Activated T-helper 1 cell treated with anti-CD3 and anti-CD28 coated beads, Interleukin-2, amount 50 U/mL, for 16 hours (primary cell): ENCODE measurements at places on chromosomes 4 and X.

DNA sequence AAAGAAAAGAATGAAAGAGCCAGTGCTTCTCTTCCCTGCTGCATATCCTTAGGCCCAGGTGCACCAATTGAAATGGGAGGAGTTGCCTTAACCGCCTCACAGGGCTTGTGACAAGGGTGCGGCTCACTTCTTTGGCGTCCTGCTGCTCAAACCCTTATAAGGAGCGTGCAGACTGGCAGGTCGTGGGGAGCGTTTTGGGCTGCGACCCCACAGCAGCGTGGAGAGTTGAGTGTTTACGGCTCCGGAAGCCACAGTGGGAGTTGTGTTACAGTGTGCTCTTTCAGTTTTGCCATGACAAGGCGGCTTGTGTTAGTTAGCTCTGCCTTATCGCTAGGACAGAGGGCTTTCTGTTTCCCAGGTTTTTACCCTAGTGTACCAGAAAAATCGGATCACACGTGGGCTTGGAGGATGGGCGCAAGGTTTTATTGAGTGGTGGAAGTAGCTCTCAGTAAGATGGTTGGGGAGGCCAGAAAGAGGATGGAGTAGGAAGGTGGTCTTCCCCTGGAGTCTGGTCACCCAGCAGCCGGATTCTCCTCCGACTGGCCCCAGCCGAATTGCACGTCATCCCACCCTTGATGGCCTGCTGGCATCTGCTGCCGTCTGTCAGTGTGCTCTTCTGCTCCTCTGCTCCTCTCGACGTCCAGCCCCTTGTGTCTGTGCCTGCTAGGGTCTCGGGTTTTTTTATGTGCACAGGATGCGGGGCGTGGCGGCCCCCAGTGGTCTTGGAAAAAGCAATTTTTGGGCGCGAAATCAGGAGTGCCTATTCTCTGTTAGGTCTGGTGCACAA lies 718.9 kb downstream of the ARAP2 start:
- DNase-seq, result no peak

GRCh38 chrX:69192603-69193002 lies 27.4 kb upstream of the PJA1 start:
- no peak for DNase-seq

GRCh38 chrX:18996536-18996935 lies 12.6 kb upstream of the PHKA2 start:
- DNase-seq, result no peak

DNA sequence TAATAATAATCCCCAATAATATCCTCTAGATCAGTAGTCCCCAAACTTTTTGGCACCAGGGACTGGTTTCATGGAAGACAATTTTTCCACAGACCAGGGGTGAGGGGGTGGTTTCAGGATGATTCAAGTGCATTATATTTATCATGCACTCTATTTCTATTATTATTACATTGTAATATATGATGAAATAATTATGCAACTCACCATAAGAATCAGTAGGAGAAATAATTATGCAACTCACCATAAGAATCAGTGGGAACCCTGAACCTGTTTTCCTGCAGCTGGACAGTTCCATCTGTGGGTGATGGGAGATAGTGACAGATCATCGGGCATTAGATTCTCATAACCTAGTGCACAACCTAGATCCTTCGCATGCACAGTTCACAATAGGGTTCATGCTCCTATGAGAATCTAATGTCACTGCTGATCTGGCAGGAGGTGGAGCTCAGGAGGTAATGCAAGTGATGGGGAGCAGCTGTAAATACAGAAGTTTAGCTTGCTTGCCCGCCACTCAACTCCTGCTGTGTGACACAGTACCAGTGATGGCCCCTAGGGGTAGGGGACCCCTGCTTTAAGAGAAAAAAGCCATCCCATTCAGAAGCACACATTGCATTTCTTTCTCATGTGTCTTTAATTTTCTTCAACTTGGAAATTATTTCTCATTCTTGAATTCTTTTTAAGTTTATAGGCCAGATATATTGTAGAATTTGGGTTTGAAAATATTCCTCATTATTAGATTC lies 16.0 kb upstream of the SH3RF1 start:
- DNase-seq, result no peak

- no peak for DNase-seq
Observed at GRCh38 chrX:69493766-69494165, 10.4 kb upstream of the NALF2 start.

DNA sequence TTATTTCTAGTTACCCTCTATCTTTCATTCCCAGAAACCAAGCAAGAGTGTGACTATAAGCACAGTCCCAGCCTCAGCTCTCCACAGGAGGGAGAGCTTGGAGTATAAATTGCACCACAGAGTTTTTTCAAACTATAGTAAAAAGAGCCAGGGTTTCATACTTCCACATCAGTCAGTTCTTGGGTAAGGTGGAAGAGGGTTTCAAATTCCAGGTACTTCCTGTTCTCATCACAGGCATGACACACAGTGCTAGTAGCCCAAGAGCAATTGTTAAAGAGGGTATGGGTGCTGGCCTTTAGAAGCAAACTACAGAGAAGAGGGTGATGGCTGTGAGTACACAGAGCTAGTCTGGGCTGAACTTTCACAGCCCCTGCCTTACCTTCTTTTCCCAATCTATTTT lies 5.7 kb upstream of the IL1RAPL1 start:
- DNase-seq, result no peak

DNA sequence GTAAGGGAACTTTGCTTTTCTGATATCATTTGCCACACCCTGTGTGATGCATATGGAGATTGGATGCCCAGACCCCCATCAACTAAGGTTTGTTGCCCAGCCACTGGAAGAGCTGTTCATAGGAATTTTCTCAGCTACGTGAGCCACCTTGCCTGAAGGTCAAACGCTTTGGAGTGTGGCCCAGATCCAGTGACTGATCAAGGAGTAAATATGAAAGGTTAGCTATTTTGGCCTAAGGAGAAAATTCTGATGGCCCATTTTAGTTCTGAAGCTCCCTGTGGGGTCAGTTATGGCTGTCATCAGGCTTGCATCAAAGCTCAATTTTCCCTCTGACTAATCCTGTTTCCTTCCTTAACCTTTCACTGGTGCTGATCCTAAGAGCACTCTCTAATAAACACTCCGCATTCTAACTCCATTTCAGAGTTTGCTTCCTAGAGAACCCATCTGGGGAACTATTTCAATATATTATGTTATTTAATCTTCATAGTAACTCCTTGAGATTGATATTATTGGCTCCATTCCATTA lies 407.7 kb downstream of the SPRY1 start:
- no peak for DNase-seq

DNA sequence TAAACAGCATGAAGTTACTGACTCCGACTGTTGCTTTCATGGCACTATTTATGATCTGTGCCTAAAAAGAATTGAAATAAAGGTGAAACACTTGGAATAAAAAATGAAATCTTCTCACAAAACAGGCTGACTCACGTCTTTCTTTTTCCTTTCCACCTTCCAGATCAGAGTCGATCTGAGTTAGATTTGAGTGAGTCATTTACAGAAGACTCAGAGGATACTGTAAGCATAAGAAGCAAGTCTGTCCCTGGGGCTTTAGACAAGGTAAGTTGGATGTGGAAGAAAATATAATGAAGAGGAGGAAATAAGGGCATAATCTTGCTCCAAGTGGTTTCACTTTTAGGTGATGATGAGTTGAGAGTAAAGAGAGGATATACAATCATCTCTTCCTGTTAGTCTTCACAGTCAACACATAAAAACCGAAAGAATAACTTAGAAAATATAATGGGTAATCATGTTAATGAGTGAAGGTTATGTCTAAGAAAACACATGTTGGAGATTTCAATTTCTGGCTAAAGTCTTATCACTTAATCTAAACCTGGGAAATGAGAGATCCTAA lies 89.7 kb downstream of the SYTL5 start:
- no peak for DNase-seq

DNA sequence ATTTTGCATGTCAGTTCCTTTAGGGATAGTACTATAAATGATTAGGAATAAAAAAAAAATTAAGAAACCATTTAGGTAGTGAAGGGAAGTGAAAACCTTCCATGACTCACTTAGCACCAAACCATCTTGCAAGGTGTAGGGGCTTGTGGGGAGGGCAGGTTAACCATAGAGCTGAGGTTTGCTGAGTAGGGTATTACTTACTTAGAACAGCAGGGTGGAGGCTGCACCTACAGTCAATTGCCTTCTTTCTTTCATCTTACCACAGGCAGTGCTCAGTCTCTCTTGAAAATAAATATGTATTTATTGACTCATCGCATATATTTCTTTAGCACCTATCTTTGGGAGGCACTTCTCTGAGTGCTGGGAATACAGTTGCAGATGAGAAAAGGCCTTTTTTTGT lies 104.9 kb upstream of the GIMD1 start:
- no peak for DNase-seq

- DNase-seq, result no peak
Observed at GRCh38 chr4:86918539-86919072, 16.2 kb upstream of the AFF1 start.

DNA sequence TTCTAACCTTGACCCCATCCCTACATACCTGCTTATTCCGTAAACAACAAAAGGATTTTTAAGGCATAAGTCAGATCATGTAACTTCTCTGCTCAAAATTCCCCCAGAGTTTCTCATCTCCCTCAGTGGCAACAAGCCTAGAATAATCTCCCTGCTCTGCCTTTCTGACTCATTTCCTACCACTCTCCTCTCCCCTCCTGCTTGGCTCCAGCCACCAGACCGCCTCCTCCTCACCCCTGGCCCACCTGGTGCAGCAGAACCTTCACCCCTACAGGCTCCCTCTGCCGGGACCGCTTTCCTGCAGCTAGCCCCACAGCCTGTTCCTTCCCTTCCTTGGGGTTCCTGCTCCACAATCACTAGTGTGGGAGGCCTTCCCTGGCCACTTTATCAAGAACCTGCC lies 32.1 kb downstream of the TSPAN5 start:
- no peak for DNase-seq

- no peak for DNase-seq
Observed at GRCh38 chrX:15404401-15405096, 20.3 kb upstream of the VEGFD start.

DNA sequence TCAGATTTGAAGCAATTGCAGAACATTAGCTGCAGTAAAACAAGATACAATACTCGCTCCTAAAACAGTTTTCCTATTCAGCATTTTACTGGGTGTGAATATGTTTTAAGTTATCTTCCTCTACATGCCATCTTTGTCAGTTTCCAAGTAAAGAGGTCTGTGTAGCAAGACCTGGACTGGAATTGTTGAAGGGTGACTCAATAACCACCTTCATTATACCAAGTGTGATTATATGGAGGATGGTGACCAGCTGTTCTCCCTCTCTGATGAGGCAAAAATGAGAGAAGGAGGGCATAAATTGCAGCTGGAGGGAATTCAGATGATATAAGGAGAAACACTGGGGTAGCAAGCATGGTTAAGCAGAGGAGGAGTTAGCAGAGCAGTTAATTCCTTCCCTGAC lies 922.1 kb upstream of the SLIT2 start:
- no peak for DNase-seq

DNA sequence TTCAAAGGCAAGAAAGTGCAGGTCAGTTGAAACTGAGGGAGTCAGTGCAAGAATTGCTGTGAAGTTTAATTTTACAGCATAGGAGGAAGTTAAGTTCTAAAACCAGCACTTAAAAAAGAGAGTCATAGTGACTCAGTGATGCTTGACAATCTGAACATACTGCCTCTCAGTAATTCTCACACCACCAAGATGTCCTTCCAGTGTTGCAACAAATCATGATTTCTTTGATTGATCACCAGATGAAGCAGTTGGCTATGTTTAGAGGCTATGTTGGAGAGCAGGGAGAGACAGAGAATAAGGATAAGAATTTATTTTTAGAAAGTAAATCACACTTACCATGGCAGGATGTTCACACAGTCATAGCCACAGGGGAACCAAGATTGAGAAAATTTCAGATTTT lies 13.2 kb downstream of the TRIM2 start:
- DNase-seq, result no peak

DNA sequence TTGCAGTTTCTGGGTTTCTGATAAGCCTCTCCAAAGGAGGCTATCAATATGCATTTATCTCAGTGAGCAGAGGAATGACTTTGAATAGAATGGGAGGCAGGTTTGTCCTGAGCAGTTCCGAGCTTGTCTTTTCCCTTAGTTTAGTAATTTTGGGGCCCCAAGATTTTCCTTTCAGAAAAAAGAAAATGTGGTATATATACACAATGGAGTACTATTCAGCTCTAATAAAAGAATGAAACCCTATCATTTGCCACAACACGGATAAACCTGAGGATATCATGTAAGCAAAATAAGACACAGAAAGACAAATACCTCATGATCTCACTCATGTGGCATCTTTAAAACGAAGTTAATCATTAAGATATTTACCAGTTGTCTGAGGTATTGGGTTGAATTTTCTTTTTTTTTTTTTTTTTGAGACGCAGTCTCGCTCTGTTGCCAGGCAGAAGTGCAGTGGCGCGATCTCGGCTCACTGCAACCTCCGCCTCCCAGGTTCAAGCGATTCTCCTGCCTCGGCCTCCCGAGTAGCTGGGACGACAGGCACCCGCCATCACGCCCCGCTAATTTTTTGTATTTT lies 540 bp downstream of the ZNF721 start:
- no peak for DNase-seq

DNA sequence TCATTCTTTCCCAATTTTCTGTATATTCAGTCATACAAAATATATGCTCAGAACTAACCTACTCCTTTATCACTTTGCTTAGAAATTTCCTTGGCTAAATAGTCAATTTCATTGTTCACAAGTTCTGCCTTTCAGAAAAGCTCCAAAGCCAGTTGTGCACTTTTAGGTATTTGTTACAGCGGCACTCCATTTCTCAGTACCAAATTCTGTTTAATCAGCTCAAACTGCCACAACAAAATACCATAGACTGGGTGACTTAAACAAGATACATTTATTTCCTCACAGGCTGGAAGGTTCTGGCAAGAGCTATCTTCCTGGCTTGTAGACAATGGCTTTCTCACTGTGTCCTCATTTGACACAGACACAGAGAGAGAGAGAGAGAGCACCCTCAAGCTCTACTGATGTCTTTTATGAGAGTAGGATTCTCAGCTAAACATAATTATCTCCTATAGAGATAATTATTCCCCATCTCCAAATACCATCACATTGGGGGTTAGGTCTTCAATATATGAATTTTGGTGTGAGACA lies 188.8 kb upstream of the FSTL5 start:
- no peak for DNase-seq

GRCh38 chr4:56681853-56682525 lies 893 bp upstream of the HOPX start:
- DNase-seq, result no peak

- DNase-seq, result no peak
Observed at GRCh38 chrX:96405842-96406241, 278.8 kb upstream of the DIAPH2 start.

DNA sequence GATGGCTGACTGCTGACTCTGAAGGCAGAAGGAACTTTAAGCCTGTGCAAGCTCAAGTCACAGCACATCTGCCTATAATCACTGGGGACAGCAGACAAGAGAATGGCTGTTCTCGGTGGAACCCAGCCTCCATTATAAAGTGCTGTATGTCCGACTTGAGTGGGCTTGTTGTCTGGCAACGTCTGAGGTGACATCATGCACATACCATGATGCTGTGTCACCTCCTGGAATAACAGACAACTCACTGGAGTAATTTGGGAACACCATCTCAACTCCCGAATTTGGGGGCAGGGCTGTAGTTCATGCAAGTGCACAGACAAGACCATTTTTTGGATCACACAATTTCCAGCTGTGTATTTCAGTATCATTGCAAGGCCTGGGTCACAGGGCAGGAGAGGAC lies 59.8 kb upstream of the GPM6B start:
- DNase-seq, result no peak
